NCI-H1092 (cell line): ENCODE measurements at places on chromosomes 13 and 19.

DNA sequence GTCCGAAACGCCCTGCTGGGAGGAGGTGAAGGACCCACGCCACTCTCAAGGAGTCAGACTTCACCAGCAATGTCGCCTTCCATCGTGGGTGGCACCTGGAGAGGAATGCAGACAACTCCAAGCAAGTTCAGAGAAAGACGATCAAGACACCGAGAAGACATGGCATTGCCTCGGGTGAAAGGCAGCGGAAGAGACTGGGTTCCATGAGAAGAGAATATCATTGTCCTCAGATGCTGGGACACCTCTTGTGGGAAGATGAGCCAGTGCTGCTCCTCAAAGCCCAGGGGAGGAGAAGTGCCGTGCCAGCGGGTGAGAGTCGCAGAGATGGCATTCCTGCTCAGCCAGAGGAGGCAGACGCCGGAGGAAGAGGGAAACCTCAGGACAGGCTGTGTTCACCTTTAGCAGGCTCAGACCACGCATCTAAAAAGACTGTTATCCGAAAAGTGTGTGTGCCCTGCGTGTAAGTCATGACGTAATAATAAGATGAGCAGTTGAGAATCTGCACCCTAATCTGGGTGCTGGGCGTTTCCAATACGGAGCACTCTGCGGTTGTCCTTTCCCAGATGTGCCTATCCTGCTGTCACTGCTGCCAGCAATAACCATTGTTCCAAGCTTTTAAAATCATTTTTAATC lies 144.6 kb upstream of the SPACA7 start:
- DNase-seq = no peak

- DNase-seq = no peak
Observed at GRCh38 chr13:27921961-27922882, 2.4 kb downstream of the PDX1 start.

DNA sequence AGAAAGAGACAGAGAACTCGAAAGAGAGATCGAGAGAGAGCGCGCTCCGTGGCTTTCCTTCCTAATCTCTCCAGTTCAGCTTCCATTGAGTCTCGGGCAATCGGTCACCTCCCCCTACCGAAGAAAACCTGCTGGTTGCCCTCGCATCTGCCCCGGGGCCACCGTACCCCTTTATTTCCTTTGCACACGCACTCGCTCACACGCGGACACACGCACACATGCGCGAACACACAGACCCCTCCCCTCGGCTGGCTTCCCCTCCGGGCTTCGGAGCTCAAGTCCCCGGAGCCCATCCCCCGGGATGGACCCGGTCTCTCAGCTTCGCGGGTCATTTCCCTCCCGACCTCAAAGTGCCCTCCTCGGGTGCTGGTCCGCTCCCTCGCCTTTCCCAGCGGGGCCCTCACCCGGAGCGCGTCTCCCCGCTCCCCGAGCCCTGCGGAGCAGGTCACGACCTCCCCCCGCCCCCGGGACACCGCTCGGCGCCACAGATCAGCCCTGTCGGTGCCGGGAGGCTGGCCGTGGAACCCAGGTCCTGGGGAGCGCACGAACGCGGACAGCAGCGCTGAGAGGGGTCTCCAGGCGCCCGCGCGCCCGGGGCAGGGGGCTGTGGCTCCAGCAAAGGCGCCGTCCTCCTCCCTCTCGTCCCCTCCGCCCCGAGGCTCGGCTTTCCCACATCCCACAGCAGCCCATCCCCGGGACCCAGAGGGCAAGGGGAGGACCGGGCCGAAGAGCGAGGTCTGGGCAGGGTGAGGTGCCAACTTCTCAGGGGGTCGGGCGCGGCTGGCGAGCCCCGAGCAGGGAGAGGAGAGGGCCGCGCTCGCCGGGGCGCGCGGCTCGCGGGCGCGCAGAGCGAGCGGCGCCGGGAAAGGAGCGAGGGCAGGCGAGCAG lies 1.8 kb downstream of the DACH1 start:
- peak; percentile 50 for DNase-seq

- no peak for DNase-seq
Observed at GRCh38 chr13:79917628-79918027, 423.3 kb downstream of the SPRY2 start.

- DNase-seq = no peak
Observed at GRCh38 chr19:8336072-8336569, 6.9 kb downstream of the KANK3 start.

DNA sequence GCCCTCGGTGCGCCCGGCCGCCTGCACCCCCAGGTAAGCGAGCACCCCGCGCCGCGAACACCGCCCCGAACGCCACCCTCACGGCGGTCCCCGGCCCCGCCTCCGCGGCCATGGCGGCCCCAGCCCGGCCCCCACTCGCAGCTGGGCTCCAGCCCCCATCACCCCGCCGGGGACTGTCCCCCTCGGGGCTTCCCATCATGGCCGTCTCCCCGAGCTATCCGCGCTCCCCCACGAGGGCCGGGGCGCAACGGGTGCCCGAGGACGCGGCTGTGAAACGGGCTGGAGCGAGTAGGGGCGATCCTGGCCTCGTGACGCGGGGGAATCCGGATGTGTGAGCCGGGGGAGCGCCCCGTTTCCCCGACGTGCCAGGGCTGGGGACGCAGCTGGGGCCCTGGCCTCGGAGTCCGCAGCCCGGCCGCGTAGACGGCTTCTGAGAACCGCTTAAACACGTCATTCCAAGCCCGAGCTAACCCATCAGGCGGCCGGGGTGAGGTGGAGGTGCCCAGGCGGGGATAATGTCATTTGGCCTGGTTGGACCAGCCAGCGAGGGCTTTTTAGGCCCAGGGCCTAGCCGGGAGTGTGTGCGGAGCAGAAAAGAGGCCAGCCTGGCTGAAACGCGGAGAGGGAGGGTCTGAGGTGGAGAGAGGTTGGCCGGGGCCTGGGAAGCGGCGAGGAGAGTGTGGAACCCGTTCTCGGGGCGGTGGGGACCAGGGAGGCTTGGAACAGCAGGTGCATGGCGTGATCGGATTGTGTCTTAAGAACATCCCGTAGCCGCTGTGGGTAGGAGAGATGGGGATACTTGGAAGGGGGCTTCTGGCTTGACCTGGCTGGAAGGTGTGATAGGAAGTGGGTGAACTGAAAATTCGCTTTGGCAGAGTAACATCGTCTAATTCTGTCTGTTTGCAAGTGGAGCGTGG lies 550 bp downstream of the CERS4 start:
- DNase-seq = no peak

DNA sequence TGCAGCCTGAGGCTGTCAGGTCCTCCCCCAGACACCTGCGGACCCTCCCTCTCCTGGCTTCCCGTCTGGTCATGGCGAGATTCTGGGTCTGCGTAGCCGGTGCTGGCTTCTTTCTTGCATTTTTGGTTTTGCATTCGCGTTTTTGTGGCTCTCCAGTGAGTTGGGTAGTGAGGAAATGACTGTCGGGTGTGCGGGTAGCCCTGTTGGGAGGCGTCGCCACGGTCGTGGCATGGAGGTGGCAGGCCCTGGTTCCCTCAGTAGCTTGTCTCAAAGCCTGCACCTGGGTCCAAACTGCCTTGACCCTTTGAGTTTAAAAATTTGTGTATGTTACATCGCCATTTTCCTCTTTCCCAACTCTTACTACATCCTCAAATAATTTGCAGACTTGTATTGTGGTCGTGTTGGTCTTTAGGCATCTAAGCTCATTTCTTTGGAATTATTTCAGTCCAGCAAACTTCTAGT lies 344 bp downstream of the NHLRC3 start:
- DNase-seq = no peak

DNA sequence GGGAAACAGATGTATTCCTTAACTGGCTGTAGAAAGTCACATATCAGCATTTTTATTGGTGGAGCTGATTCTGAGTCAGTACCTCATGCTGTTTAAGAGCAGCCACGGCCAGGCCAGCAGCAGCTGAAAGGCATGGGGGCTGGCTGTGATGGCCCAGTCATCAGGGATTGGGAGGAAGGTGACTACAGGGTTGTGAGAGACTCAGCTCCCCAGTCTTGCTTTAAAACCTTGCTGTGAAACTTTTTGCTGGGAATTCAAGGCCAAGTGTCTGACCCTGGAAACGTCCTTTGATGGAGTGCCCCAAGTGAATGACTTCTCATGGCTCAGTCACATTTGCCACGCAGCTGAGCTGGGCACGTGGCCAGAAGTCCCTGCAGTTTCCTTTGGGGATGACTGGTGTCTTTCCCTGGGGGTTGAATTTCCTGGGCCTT lies 39.1 kb upstream of the RNF113B start:
- peak; percentile 52 for DNase-seq

GRCh38 chr13:39982745-39983144 lies 327.3 kb downstream of the COG6 start:
- DNase-seq = no peak

DNA sequence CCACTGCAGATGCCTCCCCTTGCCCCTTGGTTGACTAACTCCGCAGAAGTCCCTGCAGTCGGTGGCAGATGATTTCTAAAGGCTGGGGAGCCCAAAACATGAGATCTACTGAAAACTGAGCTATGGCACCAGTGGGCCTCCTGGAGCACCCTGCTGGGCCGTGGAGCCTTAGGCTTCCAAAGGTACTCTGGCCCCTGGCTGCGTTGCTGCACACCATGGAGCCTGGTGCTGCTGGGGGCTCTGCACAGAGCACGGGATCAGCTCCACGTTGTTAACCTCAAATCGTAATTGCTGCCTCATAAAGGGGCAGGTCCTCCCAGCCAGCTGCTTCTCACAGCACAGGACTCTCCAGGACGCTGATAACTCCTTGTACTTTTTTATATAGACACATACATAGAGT lies 357.5 kb downstream of the NALCN start:
- DNase-seq = no peak

DNA sequence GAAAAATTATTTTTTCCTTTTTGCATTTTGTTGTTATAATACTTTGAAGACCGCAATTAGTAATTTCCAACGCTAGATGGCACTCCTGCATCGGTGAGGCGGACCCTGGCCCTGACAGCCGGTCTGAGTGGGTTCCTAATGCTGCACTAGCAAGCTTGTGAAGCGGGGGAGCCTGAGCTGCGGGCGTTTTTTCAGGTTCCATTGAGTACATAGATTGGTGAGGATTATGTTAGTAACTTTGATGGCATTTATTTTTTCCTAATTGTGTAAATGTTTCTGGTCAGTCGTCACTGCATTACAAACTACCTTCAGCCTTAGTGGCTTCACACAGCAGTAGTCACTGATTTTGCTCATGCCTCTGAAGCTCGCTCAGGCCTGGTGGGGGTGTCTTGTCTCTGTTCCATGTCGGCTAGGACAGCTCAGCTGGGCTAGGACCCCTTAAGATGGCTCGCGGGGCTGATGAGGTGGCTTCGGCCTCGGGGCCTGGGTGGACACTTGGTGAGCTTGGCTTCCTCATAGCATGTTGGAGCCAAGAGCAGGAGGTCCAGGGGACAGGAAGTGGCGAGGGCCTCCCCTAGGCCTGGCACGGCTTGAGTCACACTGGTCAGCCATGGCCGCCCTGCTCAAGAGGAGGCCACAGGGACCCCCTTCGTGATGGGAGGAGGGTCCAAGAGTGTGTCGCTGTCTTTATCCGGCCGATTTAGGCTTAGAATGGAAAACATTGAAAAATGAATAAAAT lies 25.0 kb downstream of the ERCC5 start:
- peak; percentile 54 for DNase-seq

GRCh38 chr13:31090961-31091624 lies 70.6 kb downstream of the HSPH1 start:
- no peak for DNase-seq

DNA sequence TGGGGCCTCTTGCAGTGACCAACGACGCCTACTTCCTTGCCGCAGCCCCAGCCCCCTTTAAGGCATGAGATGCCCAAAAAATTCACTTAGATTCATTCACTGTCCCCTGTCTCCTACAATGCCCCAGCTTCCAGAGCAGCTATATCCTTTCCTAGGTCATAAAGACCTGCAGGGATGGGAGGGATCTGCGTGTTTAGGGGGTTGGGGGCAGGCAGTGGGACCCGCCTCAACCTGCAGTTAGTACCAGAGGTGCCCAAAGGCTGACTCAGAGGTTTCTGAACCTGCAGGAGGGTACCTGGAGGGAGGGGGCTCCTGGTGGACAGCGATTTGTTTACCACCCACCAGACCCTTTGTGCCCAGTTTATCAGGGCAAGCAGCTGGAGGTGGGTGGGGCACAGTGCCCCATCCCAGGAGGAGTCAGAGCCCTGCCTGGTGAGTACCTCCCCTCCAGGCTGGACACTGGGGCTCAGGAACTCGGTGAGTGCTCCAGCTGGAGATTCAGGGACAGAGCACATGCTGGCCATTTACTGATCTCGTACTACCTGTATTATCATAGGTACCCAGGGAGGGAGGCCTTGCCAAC lies 10.1 kb downstream of the RPS28 start:
- DNase-seq = no peak

- DNase-seq = no peak
Observed at GRCh38 chr13:25276748-25277147, 10.5 kb downstream of the MTMR6 start.

DNA sequence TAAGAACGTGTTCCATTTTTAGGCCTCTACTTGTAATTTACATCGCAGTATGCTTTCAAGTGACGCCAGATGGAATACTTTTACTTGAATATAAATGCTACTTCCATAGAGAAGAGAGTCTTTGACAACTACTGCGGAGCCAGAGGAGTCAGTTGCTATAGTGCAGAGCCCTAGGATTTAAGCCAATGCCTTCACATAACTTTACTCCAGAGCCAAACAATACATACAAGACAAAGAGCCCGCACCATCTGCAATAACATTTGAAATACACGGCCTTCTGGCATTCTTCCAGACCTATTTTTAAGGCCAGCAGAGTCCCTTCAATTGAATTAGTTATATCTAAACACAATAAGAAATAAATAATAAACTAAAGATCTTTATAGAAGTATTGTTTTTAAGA lies 59.4 kb downstream of the XPO4 start:
- DNase-seq = no peak

GRCh38 chr19:3537101-3537437 lies 1.9 kb upstream of the TEKTIP1 start:
- no peak for DNase-seq

GRCh38 chr13:97302611-97303010 lies 80.5 kb downstream of the MBNL2 start:
- DNase-seq = no peak

DNA sequence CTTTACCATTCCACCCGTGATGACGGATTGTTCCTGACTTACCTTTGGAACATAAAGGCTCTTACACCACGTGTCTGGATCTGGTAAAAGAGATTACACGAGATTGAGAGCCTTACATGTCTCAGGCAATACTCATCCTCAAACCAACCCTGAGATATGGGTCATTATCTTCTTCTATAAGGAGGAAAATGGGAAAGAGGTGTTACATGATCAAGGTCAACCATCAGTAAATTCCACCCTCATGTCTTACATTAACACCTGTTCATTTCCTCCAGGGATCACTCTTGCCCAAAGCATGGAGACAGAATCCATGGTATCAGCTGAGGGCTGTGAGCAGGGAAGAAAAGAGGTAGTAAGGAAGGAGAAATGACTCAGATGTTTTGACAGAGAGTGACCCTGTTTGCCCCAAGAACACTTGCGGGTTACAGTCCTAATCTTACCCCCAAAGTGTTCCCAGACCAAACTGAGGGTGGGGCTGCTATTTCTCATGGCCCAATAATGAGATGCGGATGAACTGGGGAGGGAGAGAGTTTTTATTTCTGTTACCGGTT lies 19.6 kb downstream of the LILRB4 start:
- no peak for DNase-seq

GRCh38 chr13:101512650-101513049 lies 60.2 kb downstream of the ITGBL1 start:
- no peak for DNase-seq
